Endothelial cell (in vitro differentiated cells): ENCODE measurements at places on chromosomes 11 and 22.

- H3K4me3 ChIP-seq, result no peak overlapping the region
- H3K27ac ChIP-seq, result no peak overlapping the region
- H3K27me3 ChIP-seq, result no peaks in the 10 kb centered on the region
- no peak for DNase-seq
Measured at GRCh38 chr22:41057076-41057475, 35.3 kb upstream of the EP300 start.

DNA sequence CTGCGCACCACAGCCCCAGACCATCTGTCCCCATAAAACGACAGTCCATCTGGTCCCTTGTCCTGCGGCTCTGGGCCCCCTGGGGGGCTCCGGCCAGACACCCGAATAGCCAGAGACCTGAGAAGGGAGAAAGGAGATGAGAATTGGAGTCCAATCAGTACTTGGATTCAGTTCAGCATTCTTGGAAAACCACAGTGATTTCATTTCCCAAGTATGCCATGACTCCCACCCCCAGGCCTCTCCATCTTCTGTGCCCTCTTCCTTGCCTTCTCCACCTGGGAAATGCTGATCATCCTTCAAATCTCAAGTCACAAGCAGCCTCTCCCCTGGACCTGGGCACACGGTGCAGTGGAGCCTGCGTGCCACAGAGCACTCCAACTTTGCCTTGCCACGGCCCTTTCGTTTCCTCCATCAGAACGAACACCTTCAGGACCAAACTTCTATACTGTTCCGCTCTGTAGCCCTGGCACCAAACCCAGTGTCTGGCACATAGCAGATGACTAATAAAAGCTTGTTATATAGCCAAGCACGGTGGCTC lies 10.9 kb upstream of the MFNG start:
- peak overlapping the region; percentile 25 for H3K4me3 ChIP-seq
- DNase-seq, result no peak
- H3K4me1 ChIP-seq, result peaks cover 18% of the 10 kb centered on the region
- peaks cover 9% of the 10 kb centered on the region for H3K27me3 ChIP-seq

- H3K27ac ChIP-seq, result no peak overlapping the region
- no peak overlapping the region for H3K4me3 ChIP-seq
- no peak for DNase-seq
- no peaks in the 10 kb centered on the region for H3K4me1 ChIP-seq
- no peaks in the 10 kb centered on the region for H3K36me3 ChIP-seq
- peaks cover 3% of the 10 kb centered on the region for H3K27me3 ChIP-seq
Measured at GRCh38 chr11:34036456-34036855, 15.1 kb upstream of the CAPRIN1 start.

- H3K27me3 ChIP-seq, result peaks cover 8% of the 10 kb centered on the region
- no peak overlapping the region for H3K27ac ChIP-seq
- no peak overlapping the region for H3K4me3 ChIP-seq
- H3K4me1 ChIP-seq, result no peaks in the 10 kb centered on the region
Measured at GRCh38 chr22:46090036-46090591, 60.2 kb upstream of the PPARA start.

DNA sequence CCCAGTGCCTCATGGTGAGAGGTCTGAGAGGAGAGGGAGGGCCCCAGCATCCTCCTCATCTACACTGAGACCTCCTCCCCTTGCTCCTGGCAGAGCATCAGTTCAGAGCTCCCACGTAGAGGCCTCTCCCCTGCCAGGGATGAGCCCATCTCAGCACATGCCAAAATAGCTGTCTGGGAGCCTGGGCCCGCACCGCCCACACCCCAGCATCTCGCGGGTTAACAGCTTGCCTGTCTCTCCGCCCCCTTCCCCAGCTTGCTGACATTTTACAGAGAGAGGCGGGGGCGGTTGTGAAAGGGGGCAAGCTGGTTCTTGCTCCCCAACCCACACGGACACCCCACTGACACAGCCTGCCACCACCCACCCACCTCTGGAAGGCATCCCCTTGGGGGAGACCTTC lies 6.4 kb downstream of the DGKZ start:
- DNase-seq, result no peak
- peaks cover 12% of the 10 kb centered on the region for H3K27me3 ChIP-seq

DNA sequence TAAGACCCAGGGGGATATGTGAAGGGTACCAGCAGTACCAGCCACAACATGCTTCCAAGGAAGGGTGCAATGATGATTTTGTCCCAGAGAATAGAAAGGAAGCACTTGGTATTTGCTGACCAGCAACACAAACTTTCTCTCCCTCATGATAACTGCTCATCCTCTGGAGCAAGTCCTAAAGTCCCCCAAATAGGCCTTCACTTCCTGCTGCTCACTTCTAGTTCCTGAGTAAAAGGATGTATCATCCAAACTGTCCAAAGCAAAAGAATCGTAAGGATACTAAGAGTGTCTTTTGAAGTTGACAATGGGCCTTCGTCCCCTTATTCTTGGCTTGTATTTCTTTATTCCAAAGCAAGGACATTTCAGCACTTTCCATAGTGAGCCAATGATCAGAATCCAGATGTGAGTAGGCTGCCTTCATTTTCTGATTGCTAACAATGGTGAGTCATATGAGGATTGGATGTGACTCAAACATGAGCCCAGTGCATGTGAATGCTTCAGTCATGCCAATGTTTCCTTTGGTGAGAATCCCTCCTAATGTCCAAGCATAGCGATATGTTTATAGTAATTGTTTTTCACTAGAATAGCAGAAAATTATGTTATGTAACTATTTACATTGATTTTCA lies 243.4 kb upstream of the POU2AF2 start:
- H3K4me3 ChIP-seq, result no peak overlapping the region
- H3K27me3 ChIP-seq, result no peaks in the 10 kb centered on the region
- peaks cover 3% of the 10 kb centered on the region for H3K4me1 ChIP-seq
- no peak for DNase-seq

GRCh38 chr11:65309006-65309405 lies 5.7 kb upstream of the CDC42EP2 start:
- H3K27ac ChIP-seq, result no peak overlapping the region
- H3K36me3 ChIP-seq, result peaks cover 6% of the 10 kb centered on the region
- no peak for DNase-seq
- H3K27me3 ChIP-seq, result peaks cover 12% of the 10 kb centered on the region
- H3K4me3 ChIP-seq, result no peak overlapping the region

DNA sequence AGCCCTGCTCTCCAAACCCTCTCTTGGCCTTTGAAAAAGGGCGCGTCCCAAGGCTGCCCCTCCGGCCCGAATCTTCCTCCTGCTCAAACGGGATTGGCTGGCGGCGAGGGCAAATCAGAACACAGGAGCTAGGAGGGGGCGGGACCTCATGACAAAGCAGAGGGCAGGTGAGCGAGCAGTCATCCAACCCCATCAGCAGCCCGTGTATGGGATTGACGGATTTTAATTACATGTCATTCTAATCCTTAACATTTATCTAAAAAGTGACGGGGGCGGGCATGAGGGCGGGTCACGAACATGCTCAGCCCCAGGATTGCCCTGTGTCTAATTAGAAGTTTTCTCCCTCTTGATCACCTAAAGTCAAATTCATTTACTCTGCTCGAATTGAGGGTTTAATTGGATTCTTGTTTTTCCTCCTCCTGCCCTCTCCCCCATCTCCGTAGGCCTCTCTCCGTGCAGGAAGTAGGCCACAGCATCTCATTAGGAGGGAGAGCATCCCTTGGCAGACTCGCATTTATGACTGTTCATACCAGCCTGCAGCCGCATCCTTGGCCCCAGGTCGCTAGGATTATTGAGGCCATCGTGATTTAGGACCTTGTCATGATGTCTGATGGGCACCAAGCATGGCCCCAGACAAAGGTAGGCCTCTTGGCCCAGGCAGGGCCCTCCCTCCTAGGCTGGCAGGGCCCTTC lies 147.1 kb downstream of the CHST1 start:
- no peak for DNase-seq
- H3K27ac ChIP-seq, result no peak overlapping the region
- peaks cover 6% of the 10 kb centered on the region for H3K27me3 ChIP-seq
- H3K36me3 ChIP-seq, result no peaks in the 10 kb centered on the region
- peaks cover 15% of the 10 kb centered on the region for H3K4me1 ChIP-seq
